ENCODE measurements at places on chromosomes 4 and X.

- ATAC-seq = no peak
Measured at GRCh38 chrX:72021975-72022374, 109.7 kb downstream of the RTL5 start.

DNA sequence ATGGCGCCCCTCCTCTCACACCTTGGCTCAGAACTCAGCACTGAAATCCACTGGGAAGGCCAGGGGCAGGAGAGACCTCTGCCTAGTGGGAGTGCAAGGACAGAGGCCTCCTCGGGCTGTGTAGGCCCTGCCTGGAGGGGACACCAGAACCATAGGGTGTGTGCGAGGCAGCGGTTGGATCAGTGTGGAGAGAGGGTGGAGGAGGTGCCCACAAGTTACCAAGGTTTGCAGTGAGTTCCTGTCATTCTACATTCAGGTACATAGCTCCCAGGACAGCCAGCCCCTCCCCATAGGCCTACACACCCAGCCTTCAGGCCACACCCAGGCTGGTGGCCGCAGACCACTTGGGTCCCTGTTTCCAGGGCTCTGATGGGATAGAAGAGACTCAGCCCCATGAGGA lies 19.2 kb upstream of the SPON2 start:
- ATAC-seq = peak; percentile 41

- ATAC-seq = no peak
Measured at GRCh38 chr4:56409511-56410090, 22.3 kb upstream of the AASDH start.

GRCh38 chr4:55248756-55249155 lies 97.3 kb upstream of the SRD5A3 start:
- no peak for ATAC-seq

GRCh38 chr4:147596981-147597380 lies 20.2 kb upstream of the TMEM184C start:
- peak; percentile 46 for ATAC-seq

DNA sequence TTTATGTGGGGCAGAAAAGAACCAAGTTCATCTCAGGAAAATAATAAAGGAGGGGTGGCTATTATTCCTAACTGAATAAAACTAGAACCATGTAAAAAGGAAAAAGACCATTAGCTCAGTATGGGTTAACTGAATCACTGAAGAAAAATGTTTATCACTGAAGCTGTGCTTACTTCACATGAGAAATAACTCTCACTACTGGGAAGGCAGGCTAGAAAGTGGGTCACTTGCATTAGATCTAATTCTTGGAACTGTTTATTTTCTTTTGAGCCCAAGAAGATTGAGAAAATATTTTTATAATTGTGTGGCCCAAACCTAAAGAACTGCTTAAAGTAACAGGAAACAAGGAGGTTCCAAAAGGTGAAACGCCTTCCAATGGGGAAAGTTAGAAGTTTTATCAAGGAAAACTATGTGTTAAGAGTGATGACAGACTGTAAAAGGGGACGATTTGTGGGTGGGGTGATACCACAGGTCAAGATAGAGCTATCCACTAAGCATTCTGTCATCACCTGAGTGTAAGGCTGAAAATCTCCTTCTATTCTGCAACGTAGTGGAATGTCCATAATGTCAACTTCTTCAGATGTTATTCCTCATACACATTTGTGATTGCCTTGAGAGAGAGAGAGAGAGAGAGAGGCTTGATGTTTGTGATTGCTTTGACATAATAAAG lies 1083.5 kb downstream of the PCDH7 start:
- no peak for ATAC-seq

DNA sequence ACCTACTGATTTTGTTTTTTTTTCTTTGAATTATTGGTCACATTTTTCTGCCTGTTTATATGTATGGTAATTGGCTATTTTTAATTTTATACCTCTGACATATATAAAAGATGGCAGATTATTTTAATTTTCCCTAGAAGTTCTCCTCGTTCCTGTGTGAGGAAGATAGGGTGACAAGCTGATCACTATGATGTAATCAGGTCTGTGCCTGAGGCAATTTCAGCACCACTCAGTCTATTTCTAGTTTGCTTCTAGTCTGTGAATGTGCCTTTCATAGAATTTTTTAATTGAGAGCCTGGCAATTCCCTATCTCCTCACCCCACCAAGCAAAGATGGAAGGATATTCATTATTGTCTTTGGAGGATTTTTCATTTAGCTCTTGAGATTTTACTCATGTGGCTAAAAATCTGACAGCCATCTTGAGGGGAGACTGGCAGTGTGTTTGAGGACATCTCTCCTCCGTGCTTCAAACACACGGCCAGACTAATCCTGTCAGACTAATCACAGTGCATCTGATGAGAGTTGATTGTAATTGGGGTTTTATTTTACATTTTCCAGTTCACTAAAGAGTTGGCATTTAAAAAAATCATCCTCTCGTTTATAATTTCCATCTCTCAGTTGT lies 500.3 kb downstream of the TRIML1 start:
- ATAC-seq = no peak

DNA sequence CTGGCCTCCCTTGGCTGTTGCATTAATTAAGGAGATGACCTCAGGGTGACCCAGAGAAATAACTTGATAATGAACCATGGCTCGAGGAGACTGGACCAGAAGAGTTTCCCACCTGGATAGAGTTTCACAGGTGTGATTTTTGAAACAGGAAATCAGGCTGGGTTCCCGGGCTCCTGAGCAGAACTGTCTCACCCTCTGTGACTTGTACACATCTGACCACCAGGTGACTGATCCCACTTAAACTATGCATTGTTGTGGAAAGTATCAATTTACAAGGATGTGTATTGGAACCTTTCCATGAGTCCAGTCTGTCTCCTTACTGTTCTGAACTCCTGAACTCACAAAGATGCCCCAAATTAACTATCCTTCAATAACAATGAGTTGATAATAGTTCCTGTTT lies 220.3 kb downstream of the PTTG2 start:
- peak; percentile 18 for ATAC-seq

DNA sequence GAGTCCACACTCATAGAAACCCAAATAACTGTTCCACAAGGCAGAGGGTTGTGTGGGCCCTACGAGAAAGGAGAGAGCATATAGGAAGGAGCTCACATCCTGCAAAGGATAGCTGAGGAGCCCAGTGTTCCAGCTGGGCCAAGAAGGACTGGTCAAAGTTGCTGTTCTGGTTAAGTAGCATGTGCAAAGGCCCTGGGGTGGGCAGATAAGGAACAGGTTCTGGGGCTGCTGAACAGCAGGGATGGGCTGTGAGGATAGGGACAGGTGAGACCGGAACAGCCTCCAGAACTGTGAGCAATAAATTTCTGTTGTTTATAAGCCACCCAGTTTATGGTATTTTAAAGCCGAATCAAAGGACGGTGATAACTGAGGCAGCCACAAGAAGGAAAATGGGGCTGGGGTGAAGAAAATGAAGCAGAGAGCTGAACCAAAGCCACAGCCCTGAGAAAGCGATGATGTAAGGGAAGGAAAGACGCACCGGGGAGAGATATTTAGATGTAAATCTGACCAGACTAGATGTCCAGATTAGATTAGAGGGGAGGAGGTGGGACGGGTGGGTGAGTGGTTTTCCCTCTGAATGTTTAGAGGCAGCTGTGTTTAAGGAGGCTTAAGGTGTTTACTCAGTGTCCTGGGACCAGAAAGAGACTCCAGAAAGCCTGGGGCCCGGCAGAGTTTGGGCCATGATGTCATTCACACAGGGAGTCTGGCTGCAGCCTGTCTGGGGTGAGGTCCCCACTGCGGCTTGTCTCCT lies 180.8 kb upstream of the BCOR start:
- ATAC-seq = no peak

GRCh38 chr4:7607156-7607910 lies 172.6 kb upstream of the PSAPL1 start:
- no peak for ATAC-seq

All from esophagus mucosa (tissue), 1 donor.